ENCODE measurements at places on chromosomes 5 and 9.

- DNase-seq, result no peak
Observed at GRCh38 chr9:79581388-79581787, 9.6 kb downstream of the TLE4 start.

GRCh38 chr9:97548819-97549540 lies 47.5 kb downstream of the TMOD1 start:
- DNase-seq, result no peak

DNA sequence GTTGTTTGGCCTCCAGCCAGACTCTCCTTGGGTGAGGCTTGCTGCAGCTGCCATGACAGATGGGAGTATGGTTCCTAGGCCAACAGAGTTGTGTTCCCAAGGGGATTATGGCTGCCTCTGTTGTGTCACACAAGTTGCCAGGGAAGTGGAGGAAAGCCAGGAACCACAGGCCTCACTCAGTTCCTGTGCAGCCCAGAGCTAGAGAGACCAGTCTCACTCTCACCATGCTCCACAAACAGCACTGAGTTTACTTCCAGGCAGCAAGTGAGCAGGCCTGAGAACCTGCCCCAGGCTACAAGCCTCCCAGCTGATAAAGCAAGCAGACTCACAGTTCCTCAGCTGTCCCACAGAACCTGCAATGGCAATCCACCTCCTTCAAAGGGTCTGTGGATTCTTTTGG lies 273.6 kb upstream of the TAS2R1 start:
- DNase-seq, result no peak

GRCh38 chr9:106560540-106560939 lies 302.4 kb upstream of the ZNF462 start:
- DNase-seq, result no peak

- DNase-seq, result no peak
Observed at GRCh38 chr9:92992549-92992948, 45.2 kb downstream of the FGD3 start.

- DNase-seq, result no peak
Observed at GRCh38 chr5:107560377-107560776, 110.4 kb downstream of the EFNA5 start.

GRCh38 chr5:158436271-158437065 lies 577.5 kb upstream of the CLINT1 start:
- DNase-seq, result no peak

DNA sequence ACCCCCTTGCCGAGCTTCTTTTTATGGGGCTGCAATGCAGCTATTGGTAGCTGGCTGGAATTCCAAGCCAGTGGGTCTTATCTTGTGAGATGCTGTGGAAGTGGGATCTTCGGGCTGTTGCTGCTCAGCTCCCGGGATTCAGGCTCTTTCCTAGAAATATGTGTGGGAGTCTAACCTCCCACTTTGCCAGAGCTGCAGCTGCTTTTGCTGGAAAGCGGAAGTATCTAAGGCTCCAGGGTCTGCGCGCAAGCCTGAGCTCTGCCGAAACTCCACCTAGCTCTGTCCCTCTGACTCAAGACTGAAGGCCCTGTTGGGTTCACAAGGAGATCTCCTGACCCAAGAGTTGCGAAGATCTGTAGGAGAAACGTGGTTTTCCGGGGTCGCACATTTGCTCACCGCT lies 151.1 kb upstream of the ANKRD55 start:
- DNase-seq, result no peak

DNA sequence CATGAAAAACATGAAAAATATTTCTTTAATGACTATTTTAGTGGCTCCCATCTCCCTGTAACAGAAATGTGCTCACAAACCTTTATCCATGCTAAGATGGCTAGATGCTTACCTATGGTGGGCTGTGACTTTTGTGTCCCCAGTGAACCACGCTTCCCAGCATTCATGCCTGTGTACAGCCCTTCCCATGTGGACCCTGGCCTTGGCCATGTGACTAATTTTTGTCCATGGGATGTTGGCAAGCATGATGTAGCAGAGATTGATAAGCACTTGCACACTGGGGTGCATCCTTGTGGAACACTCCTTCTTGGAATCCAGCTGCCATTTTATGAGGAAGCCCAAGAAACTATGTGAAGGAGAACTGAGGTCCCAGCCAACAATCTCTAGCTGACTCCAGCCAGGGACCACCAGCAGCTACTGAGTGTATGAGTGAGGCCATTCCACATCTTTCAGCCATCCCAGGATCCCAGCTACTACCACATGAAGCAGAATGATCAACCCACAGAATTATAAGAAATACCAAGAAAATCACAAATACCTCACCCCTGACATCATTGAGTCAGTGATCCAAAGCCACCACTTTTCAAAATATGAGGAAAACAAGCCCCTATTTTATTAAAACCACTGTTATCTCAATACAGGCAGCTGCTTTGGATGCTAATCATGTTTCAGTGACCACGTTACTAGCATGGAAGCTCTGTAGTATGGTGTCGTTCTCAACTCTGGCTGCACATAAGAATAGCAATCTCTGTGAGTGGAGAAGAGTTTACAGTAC lies 16.1 kb upstream of the RAI14 start:
- DNase-seq, result no peak

DNA sequence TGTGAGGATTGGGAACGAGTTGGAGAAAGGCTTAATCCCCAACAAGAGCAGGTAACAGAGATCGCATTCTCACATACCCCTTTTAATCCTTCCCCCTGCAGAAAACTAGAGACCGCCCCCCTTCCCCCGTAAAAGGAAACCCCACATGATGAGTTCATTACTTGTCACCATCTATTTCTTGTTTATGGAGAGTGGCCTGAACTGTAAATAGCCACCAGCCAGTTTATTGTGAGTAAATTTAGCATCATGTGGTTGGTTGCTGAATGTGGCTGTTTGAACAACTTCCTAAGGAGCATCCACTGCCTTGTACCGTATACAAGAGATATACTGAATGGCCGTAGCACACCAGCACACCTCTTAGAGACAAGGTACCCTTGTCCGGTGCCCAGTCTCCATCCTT lies 62.1 kb downstream of the TJP2 start:
- no peak for DNase-seq

DNA sequence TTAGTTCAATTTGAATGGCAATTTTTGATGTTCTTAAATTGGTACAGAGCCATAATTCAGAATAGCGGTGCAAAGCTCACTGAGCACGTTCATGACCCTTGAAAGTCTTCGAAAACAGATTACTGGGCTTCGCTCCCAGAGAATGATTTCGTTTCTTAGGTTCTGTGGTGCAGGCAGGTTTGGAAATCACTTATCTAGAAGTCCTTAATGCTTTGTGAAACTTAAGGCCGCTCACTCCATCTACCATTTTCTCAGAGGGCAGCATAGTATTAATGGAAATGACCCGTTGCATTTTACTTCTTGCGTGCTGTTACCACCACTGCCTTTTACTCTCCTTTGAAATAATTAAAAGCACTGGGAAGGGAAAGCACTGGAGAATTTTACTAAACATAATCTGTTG lies 2.9 kb upstream of the MAT2B start:
- DNase-seq, result no peak

GRCh38 chr9:8235489-8235888 lies 435.9 kb upstream of the DMAC1 start:
- no peak for DNase-seq

GRCh38 chr5:148467958-148468357 lies 84.2 kb downstream of the FBXO38 start:
- no peak for DNase-seq

DNA sequence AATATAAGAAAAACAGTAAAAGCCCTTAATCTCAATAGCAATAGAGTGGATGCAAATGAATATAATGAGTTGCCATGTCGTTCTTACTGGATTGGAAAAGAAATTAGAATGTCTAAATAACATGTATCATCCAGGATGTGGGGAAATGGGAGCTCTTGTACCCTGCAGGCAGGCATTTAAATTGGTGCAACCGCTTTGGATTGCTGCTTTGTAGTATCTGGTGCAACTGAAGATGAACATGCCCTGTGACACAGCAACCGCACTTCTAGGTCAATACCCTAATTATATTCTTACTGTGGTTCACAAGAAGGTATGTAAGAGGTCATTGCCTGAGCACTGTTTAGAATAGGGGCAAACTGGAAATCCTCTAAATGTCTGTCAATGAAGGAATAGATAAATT lies 18.9 kb downstream of the MRPS30 start:
- DNase-seq, result no peak

- DNase-seq, result no peak
Observed at GRCh38 chr9:87810679-87811178, 71.9 kb upstream of the SPATA31E1 start.

GRCh38 chr5:153122403-153122802 lies 368.1 kb upstream of the GRIA1 start:
- DNase-seq, result no peak

GRCh38 chr5:172932313-172933017 lies 26.8 kb upstream of the RPL26L1 start:
- no peak for DNase-seq

- DNase-seq, result no peak
Observed at GRCh38 chr9:35431467-35431866, 58.4 kb upstream of the RUSC2 start.

DNA sequence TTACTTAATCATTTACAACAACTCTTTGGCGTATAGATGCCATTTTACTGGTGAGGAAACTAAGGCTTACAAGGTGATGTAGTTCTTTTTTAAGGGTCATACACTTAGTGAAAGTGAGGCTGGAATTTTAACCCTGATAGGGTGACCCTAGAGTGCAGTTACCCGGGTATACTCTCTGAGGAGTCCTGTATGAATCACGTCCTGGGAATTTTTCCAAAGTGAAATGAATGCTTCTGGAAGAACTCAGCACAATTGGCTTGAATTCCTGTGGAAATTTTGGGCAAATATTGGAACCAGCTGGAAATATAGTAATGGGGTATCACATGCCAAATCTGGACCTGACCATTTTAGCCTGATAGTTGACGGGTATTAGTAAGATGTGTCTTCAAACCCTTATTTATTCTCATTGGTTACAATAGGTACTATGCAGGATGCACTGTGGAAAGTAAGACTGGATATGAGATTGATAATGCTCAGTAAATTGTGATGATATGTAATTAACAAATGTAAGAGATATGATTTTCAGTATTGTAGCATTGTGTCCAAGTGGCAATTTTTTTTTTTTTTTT lies 14.8 kb downstream of the SUB1 start:
- DNase-seq, result no peak

GRCh38 chr5:89300426-89300970 lies 417.5 kb upstream of the MEF2C start:
- DNase-seq, result no peak

GRCh38 chr5:123084730-123085605 lies 4.1 kb upstream of the PRDM6 start:
- no peak for DNase-seq

DNA sequence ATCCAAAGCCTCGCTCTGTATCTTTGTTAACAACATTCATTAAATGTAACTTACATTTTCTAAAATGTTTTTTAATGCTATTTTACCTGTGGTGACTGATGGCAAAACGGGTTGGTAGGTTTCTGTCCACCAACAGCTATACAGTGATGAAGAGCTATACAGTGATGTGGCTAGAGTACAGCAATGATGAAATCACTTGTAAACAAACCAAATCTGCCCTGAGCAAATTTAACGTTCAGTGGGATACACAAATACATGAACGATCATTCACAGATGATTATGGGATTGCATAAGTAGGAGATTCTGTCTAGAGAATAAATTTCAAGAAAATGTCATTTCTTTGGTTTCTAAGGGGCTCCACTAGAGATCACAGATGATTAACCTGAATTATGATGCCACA lies 132.7 kb downstream of the MPDZ start:
- no peak for DNase-seq

DNA sequence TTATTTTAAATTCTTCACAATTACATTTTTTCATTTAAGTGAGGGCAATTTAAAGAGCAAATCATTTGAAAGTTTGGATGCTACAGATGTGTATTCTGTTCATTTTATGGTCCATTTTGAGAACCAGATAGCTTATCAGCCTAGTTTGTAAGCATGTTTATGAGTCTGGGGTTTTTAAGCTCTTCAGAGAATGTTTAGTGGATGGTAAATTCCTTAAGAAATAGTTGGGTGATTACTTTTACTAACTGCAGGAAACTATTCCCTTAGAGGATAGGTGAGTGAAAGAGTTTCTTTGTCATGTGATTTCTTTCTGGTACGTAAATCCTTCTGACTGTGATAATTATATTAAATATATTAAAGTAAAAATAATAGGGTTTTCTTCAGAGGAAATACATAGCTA lies 17.6 kb downstream of the RASGRF2 start:
- no peak for DNase-seq

DNA sequence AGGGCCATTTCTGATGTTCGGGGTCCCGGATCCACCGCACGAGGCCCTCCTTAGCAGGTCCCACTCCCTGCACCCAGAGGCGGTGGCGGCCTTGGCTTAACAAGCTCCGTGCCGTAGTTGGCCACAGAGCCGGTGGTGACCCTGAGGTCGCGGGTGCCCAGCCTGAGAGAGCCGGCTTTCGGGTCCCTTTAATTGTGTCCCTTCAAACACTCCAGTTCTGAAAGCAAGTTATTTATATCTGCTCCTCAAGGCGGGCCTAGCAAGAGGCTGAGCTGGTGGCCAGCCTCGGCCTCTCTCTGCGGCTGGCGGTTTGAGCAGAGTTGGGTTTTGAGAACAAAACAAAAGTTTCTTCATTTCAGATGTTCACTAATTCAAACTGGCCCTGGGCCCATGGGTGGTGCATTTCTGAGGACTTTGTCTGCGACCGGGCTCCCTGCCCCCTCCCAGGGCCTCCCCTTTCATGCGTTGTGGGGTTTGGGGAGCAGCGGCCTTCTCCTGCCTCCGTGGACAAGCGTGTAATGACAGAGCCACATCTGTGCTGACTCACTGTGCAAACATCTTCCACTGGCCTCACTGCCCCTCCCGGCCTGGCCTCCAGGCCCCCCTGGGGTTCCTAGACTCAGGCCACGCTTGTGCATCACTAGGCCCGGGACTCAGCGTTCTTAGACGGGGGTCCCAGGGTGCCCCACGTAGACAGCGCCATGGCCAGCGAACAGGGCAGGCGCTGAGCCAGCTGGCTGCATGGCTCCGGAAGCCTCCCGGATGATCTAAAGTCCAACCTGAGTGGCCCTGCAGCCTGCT lies 49.4 kb upstream of the COL5A1 start:
- DNase-seq, result no peak

DNA sequence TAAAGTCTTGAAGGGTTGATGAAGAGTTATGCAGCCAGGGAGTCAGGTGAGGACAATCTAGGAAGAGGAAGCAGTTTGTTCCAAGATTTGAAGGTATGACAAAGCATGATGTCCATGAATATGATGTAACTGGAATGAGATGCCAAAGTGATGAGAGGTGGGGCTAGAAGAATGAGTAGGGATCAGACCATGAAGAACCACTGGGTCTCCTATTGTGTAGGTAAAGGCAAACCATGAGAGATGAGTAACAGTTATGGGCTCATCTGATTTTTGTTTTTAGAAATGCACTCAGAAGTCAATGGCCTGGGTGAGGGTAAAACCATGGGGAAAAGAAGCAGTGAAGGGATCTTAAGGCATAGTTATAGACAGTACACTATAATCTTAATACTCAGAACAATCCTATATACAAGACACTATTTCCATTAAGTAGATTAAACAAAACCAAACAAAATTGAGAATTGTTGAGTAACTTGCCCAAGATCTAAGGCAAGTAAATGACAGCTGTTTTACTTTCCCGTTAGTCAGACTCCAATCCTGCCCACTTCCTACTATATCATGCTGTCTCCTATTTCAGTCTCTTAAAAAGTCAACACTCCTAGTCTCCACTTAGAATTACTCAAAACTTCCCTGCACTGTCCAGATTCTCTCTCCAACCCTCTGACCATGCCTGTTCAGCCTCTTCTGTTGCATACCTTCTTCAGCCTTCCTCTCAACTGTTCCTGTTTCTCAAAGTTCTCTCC lies 393.8 kb upstream of the MEF2C start:
- DNase-seq, result no peak

All from GOT3 (cell line).